ENCODE measurements at places on chromosomes 13 and 19.

DNA sequence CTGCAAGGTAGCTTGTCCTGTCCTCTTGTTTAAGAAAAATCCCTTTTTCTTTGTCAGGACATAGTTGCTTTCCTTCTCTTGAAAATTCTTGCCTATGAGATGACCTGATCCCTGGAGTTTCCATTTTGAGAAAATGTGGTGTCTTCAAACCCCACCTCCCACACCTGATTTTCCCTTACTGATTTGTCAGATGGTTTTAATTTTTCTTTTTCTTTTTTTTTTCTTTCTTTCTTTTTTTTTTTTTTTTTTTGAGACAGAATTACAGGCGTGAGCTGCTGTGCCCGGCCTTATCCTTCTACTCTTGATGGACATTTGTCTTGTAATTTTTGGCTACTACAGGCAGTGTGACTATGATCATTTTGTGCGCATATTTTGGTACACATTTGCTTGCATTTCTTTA is 1.2 kb downstream of the ZNF345 start:
- no peak for DNase-seq

- DNase-seq = no peak
Observed at GRCh38 chr19:41161903-41162302, 31.1 kb upstream of the CYP2S1 start.

DNA sequence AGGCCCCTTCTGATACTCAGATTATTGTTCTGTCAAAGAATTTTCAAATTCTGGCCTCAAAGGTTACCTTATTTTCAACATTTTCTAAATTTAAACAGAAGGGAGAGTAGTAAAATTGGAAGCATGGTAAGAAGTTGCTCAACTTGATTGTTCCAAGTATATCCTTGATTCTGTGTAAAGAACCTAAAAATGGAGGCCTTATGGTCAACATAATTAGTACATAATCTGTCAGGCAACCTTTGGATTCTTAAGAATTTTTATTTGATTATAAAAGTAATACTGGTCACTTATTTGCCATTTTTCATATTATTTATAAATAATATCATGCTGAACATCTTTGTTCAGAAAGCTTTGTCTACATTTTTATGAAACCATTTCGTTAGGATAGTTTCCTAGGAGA is 83.9 kb downstream of the STARD13 start:
- no peak for DNase-seq

DNA sequence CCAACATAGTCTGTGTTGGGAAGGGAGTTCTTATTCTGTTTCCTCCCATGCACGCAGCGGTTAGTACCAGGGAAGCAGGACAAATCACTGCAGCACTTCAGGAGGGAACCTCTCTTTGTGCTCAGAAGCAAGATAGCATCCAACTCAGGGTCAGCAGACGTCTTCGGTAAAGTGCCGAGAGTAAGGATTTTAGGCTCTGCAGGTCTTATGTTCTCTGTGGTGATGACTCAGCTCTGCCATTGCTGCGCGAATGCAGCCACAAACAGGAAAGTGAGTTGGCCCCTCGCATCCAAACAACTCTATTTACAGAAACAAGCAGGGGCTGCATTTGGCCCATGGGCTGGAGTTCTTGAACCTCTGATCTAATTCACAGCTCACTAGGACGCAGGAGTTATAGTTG is 122.1 kb upstream of the SPATA13 start:
- DNase-seq = peak; percentile 72

- DNase-seq = no peak
Observed at GRCh38 chr13:113648216-113648610, 9.8 kb downstream of the ATP4B start.

DNA sequence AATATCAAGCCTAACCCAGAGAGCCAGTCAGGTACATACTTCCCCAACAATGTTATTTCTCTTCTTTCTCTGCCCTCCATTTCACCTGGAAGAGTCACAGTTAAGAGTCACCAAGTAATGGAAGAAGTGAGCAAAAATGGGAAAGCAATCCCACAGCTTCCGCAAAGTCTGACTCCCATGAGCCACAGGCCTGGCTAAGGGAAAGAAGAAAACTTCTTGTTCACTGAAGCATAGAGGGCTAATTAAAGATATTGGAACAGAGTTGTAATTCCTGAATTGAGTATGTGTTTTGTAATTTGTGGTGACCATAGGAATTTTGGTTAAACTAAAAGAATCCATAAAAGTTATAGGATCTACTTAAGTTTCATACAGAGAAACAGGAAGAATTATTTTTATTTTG is 830.9 kb upstream of the PCDH20 start:
- DNase-seq = no peak

- DNase-seq = no peak
Observed at GRCh38 chr19:38252941-38253691, 3.1 kb downstream of the PPP1R14A start.

DNA sequence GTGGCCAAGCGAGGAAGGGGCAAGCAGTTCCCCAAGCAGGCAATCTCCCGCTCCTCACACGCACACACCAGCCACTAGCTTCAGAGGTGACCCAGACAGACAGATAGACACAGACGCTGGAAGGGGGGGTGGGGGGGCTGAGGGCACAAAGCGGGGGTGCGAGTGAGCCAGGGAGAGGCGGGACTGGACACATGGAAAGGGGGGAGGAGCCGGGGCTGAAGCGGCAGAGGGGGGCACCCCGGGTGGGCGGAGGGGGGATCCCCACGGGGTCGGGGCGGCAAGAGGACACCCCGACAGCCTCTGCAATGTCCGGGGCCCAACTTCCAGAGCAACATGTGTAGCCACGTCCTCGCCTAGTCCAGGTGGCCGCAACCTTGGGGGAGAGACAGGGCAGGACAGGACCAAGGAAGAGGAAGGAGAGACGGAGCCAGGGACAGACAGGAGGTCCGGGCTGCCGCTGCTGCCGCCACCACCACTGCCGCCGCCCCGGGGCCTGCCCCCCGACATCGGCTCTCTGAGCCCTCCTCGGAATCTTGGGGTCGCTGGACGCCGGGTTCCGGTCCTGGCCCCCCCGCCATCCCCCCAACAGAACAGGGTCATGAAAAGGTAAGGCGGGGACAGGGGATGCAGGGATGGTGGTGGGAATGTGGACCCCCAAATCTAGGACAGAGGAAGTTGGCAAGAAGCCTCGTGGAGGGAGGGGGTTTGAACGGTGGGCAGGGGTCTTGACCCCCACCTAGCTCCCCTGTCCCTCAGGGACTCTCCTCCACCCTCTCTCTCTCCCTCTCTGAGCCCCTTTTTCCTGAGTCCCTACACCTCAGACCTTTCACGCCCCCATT is 1.1 kb downstream of the GRIN2D start:
- no peak for DNase-seq

GRCh38 chr13:109351236-109351635 is 435.1 kb downstream of the IRS2 start:
- no peak for DNase-seq

- peak; percentile 80 for DNase-seq
Observed at GRCh38 chr13:46552889-46553520, at the start of gene LRCH1. Gene LRCH1 (plus strand): TSS chr13:46553170. CDS start chr13:46553397, 227 bp downstream.

DNA sequence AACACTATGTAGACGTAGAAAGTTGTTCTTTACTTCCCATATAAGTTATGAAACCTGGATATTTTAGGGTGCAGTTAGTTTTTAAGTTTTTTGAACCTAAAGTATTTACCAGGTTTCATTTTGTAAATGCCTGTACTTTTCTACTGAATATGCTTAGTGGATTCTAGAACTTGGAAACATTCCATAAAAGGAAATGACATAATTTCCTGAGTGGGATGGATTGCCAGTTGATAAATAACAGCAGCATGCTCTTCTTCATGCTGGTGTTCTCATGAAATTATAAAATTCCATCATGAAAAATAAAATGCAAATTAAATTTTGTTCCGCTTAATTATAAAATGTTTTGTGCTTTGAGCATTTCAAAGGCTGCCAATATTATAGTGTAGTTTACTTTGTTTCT is 362.2 kb upstream of the PCDH20 start:
- no peak for DNase-seq

- DNase-seq = no peak
Observed at GRCh38 chr19:56117376-56117884, 3.7 kb downstream of the ZNF787 start.

- DNase-seq = no peak
Observed at GRCh38 chr13:95603887-95604555, 40.5 kb downstream of the DZIP1 start.

DNA sequence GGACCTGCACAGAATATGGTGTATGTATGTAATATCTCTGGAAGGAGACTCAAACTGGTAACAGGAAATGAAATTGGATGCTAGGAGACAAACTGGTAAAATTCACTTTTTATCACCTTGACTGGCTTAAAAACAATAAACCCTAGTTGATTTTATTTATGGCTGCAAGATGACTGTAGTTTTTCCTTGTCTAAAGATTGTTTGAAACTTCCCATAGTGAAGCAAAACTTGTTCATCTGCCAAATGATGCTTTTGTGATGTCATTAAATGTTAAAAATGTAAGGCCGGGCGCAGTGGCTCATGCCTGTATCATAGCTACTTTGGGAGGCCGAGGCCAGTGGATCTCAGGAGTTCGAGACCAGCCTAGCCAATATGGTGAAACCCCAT is 2.5 kb upstream of the ECH1 start:
- peak; percentile 61 for DNase-seq

GRCh38 chr13:44015118-44015517 is 135.4 kb downstream of the LACC1 start:
- no peak for DNase-seq

- no peak for DNase-seq
Observed at GRCh38 chr19:54245936-54246335, 3.3 kb upstream of the LILRA6 start.

- DNase-seq = no peak
Observed at GRCh38 chr19:31289976-31290375, 59.3 kb downstream of the TSHZ3 start.

DNA sequence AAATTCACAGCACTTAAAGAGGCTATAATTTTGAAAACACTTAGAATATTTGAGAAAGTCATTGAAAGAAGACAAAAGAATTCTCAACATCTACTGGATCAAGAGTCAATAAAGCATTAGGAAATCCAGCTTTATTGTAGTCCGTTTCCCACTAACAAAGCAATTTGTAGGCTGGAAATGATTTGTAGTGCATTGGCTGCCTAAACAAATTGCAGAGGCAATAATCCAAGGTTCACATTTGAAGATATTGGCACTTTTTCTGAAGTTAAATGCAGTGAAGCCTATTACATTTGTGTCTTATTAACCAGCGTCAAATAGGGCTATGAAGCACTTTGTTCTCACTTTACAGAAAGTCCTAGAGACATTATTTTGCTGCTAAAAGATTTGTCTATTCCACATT is 848.1 kb upstream of the SLITRK1 start:
- no peak for DNase-seq

- DNase-seq = peak; percentile 47
Observed at GRCh38 chr13:29844441-29844840, 6.0 kb downstream of the UBL3 start.

DNA sequence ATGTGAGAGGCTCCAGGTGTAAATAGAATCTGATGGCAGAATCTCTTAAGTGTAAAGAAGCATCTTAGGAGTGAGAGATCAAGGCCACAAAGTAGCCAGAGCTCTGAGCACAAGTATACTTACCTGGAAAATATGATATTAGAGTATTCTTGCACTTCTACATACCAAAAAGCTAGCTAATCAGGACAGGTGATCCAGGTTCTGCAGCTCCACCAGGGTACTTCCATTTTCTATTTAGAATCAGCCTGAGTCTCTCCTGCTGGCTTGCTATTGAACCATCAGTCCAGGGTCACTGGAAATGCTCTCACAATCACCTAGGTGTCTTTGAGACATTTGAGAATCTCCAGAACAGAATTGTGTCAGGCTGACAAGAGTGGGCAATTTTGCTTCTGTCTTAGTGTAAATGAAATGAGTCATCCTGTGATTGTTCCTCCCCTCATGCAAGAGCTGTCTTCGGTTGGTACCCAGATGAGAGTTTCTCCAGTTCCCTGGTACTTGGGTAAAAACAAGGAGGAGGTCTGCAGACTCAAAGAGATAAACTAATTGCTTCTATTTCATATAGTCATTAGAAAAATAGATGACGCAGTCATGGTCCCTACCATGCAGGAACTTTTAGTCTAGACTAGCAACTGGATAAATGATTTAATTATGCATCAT is 14.6 kb downstream of the ZNF254 start:
- no peak for DNase-seq

DNA sequence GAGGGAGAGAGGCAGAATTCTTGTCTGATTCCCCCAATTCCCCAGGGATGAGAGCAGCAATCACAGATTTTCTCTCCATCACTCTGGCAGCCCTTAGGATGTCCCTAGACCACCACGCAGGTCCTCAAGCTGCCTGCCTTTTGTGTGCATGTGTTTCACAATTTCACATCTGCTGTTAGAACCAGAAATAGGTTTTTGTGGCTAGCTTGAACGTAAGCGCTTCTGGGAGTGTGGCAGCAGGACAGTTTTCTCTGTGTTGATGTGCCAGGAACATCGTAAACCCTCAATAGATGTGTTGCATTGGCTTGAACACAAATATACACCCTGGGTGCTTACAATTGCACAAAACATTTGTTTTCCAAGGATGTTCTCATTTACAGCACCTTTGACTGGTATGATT is 78.8 kb upstream of the TMTC4 start:
- no peak for DNase-seq

DNA sequence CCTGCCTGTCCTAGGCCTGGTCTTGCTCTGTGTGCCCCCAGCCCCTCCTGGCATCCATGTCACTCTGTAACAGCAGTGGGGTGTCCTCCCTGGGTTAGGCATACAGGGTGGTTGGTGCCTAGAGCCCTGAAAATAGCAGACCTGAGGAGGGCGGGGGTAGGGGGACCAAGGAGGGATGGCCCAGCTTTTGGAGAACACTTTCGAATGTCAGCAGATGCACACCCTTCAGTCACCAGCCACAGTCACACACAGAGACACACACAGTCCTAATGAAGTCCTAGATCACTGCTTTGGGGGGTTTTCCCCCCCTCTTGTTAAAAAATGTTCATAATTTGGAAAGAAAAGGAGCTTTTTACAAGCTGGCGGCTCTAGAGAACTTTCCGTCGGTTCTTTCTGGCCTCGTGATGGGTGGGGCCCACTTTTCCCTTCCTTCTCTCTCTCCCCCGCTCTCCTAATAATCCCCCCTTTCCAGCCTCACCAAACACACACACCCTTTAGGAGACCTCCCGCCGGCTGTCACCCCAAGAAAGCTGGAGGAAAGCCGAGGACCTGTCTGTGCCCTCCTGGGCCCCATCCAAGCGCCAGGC is 47.9 kb downstream of the LYL1 start:
- DNase-seq = no peak

DNA sequence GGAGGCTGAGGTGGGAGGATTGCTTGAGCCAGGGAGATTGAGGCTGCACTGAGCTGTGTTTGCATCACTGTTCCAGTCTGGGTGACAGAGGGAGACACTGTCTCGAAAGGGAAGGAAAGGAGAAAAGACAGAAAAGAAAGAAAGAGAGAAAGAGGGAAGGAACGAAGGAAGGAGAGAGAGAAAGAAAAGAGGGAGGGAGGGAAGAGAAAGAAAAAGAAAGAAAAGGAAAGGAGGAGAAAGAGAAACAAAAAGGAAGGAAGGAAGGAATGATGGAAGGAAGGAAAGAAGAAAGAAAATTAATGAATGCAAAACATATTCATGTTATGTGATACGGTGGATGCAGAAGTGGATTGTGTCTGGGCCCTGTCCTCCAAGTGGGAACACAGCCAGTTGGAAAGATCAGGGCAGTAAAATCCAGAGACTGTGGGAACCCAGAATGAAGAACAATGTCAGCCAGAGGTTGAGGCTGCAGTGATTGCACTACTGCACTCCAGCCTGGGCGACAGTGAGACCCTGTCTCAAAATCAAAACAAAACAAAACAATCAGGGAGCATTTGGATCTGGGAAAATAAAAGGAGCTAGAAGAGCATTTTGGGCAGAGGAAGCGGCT is 6.2 kb downstream of the PHLDB3 start:
- no peak for DNase-seq
